Stimulated activated CD4-positive, alpha-beta T cell treated with anti-CD3 and anti-CD28 coated beads, Interleukin-12 subunit alpha, Interleukin-12 subunit beta, amount 100 ng/mL, for 24 hours (primary cell): ENCODE measurements at places on chromosomes 3 and 15.

DNA sequence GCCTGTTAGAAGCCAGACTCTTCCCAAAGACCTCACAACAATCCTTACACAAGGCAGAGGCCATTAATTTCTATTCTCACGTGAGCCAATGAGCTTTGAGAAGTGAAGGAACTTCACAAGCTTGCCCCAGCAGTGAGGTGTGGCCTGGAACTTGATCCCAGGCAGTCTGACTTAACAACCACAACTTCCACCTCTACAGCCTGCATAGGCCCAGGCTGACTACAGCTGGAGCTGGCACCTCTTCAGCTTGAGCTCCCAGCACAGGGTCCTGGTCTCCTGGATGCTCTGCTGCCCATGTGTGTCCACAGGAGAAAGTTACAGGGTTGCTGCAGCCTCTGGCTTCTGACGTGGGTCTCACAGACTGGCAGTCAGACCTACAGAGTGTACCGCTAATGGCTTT, 111.0 kb downstream of the ERC2 start:
- no peak for DNase-seq

GRCh38 chr3:28050885-28051284, 190.5 kb upstream of the CMC1 start:
- DNase-seq: peak; percentile 16

DNA sequence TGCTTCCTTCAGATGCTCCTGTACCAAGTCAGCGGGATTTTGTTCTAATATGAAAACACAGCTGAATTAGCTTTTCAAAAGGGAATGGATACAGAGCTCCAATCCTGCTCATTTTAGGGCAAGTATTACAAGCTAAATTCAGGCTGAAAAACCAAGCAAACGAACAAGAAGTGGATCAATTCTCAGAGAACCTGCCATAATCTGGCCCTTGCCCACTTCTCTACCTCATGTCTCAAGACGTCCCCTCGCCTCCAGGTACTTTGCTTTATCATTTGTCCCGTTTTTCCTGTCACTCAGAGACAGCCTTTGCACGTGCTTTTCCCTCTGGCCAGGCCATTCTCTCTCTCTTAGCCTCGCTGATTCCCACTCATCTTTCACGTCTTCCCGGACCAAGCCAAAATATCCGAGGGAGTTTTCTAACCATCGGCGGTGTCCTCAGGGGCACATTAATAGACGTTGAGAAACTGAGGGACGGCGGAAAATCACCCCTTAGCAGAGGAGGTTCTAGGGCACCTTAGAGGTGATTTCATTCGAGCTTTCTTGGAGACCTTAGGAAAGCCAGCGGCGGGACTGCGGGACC, 654 bp downstream of the SUSD5 start:
- no peak for DNase-seq

GRCh38 chr3:49495023-49495422, 25.0 kb downstream of the DAG1 start:
- DNase-seq: no peak

GRCh38 chr15:32936283-32936918, 218.6 kb downstream of the GREM1 start:
- no peak for DNase-seq
